ENCODE measurements at places on chromosomes 4 and X.
A peak's percentile ranks its signal among the peaks of the same experiment; 100 is the strongest.

DNA sequence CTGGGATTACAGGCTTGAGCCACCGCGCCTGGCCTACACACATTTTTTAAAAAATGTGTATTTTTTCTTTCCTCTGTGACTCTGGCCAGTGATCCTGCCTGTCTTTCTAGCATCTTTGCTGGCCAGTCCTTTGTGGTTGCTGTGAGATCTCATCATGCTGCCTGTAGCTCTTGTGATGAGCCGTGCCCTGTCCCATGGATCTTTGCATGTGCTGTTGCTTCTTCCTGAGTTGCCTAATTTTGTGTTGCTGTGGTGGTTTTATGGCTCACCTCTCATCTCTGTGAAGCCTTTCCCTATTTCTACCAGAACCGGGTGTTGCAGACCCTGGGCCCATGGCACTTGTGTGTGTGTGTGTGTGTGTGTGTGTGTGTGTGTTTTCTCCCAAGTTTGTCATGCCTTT is 8.3 kb downstream of the NSD2 start:
- DNase-seq, result peak; percentile 32

GRCh38 chr4:158155656-158156356 is 17.0 kb downstream of the GASK1B start:
- DNase-seq, result peak; percentile 55

GRCh38 chr4:1226598-1226997 is 22.3 kb downstream of the CTBP1 start:
- DNase-seq, result no peak

DNA sequence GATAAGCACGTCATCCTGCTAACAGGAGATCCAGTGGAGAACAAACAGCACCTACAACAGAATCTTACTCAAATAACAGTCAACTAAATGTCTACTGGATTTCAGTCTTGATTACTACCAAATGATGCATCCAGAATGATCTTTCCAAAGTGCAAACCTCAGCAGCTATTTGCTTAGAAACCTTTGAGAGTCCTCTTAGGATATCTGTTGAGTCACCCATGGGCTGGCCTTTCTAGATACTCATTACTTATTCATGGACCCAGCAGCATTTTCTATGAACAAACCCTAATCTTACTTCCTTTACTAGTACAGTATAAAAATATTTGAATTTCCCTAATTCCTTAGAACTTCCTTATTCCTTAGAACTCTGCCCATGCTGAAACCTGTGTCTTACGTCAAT is 118.5 kb upstream of the PABPC4L start:
- DNase-seq, result no peak

DNA sequence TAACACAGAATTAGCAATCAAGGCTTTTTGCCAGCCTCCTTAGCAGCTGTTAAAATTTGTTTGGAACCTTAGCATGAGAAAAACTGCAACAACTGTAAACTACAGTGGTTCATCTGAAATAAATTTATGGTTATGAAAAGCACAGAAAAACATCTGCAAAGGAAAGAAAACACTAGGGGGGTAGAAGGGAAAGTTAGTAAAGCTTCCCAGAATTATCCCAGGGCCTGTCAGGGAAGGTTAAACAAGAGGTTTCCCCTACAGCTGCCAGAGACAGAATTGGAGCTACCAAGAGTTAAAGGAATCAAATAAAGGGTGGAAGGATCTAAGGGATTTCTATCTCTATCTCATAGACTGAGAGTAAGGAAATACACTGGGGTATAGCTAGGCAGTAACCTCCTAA is 234.7 kb upstream of the DIAPH2 start:
- DNase-seq, result no peak

GRCh38 chr4:8414377-8414776 is 26.1 kb downstream of the ACOX3 start:
- no peak for DNase-seq

DNA sequence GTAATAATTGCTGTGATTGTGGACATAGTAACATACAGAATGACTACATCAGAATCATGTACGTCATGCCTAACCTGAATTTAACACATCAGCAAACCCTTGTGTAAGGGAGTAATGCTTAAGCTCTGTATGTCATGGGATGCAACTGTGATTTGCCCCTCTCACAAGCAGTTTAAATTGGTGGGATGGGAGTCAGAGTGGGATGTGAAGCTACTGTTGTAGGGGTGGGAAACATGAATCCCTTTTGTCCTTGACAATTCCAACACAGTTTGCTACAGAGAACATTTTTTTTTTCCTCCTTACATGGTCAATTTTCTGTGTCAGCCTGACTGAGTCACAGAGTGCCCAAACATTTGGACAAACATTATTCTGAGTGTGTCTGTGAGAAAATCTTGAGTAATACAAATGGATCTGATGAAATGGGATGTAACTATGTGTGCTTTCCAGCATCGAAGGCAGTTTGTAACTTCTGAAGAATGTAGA is 392.8 kb downstream of the GPM6A start:
- DNase-seq, result peak; percentile 79

DNA sequence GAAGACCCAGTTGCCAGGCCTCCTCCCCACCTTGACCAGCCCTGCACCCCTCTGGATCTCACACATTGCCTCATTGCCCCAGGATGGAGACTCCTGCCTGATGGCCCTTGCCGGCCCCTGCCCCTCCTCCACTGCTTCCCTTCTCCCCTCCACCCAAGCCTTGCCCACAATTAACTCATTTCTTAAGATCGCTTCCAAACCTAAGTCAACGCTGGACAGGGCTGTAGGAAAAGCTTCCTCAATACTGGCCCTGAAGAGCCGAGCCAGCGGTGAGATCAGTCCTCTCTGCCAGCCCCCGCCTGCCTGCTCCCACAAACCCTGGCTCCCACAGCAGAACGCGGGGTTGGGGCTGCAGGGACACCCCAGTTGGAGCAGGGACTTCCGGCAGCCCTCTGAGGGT is 7.5 kb upstream of the HAUS7 start:
- peak; percentile 90 for DNase-seq

- no peak for DNase-seq
Observed at GRCh38 chr4:16150716-16151115, 66.9 kb upstream of the PROM1 start.

GRCh38 chrX:140500441-140500840 is 4.4 kb downstream of the SOX3 start:
- DNase-seq, result no peak

GRCh38 chr4:152434011-152434410 is 101.9 kb downstream of the FBXW7 start:
- no peak for DNase-seq

GRCh38 chr4:147586637-147587036 is 30.6 kb upstream of the TMEM184C start:
- DNase-seq, result no peak

- peak; percentile 57 for DNase-seq
Observed at GRCh38 chrX:34875204-34875603, 67.4 kb upstream of the FAM47B start.

- DNase-seq, result peak; percentile 65
Observed at GRCh38 chr4:125091-125771, 930 bp downstream of the ZNF718 start.

- DNase-seq, result no peak
Observed at GRCh38 chr4:123167931-123168330, 228.7 kb upstream of the SPRY1 start.

GRCh38 chr4:76749355-76749754 is 148.6 kb downstream of the SOWAHB start:
- DNase-seq, result no peak

DNA sequence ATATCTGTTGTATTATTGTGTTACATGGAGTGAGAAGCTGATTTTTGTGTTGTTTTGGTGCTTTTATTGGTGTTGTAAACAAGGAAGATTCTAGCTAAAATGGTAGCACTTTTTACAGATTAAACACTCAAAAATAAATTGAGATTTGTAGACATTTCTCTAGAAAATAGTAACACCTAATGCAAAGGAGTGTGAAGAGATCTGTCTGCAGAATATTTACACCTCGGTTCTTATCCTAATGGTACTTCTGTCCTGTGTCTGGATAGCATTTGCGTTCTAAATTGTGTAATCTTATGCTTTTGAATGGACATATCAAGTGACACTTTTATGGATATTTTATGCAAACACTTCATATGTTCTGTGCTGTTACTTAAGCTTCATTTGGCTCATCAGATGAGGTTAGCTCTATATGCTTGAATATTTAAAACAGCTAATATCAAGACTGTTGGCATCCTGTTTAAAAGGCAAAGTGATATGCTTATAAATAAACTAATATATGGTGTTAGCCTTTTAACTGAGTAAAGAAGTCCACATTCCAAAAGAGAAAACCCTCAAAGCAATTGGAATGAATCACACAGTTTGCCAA is 6.0 kb downstream of the PCDH7 start:
- DNase-seq, result no peak

GRCh38 chrX:17164941-17165340 is 210.1 kb upstream of the NHS start:
- DNase-seq, result no peak
